Liver (tissue), 10 donors: ENCODE measurements at places on chromosomes 13 and 19.

DNA sequence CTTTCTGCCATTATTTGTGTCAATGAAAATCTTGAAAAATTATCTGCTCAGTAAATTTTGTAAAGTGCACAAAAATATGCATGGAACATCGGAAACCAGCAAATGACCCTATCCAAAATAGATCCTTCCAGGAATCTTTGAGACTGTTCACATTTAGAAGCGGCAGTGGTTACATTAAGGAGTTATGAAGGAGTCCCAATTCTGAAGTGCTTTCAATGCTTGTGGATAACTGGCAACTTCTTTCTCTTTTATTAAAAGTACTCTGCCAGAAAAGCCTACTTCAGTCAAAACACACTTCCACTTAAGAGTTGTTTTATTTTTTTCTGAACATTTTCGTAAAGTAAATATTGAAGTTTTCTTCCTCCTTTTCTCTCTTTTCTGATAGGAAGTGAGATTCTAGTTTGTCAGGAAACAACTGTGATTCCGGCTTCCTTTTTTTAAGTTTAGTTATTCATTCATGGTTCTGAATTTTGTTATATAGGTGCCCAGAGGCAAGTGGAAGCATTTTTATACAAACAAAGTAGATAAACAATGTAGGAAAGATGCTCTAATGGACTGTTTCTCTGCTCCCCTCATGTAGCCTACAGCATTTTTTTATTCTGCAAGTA is 83.5 kb downstream of the PCDH9 start:
- DNase-seq, result no peak

DNA sequence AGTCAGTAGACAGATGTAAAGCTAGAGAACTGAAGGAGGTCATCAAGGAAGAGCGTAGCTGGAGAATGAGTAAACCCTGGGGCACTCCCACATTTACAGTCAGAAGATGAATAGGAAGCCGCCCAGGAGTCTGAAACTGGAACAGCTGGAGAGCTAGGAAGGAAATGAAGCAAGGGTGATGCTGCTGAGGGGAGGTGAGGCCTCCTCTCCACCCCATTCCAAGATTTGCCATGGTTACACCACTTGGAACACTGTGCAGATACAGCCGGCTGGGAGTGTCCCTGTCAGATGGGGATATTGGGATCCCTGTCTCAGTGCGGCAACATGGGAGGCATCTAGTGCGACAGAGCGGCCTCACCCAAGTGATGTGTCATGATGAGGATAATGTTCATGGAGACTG is 51.8 kb upstream of the GPI start:
- no peak for DNase-seq

- peak; percentile 73 for DNase-seq
Observed at GRCh38 chr19:38831142-38831605, 420 bp downstream of the ECH1 start.

DNA sequence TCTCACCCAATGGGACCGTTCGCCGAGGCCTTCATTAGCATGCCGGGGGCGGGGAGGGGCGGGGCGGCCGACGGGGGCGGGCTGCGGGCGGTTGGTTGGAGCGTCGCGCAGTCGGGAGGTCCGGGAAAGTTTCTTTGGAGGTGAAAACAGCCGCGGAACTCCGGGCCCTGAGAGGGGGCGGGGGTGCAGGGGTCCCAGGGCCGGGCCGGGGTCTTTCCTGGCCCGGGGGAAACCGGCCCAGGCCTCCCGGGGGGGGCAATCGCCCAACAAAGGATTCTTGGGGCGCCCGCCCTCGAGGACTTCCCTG is at the start of gene HMG20B:
Gene HMG20B, plus strand, starts transcription at position 90 of the 307 bp plus-strand sequence. CDS start 366 bp downstream, outside the sequence.
- no peak for DNase-seq

- no peak for DNase-seq
Observed at GRCh38 chr19:38898788-38899446, 501 bp downstream of the SIRT2 start.

GRCh38 chr13:71291842-71292146 is 575.2 kb downstream of the DACH1 start:
- no peak for DNase-seq

DNA sequence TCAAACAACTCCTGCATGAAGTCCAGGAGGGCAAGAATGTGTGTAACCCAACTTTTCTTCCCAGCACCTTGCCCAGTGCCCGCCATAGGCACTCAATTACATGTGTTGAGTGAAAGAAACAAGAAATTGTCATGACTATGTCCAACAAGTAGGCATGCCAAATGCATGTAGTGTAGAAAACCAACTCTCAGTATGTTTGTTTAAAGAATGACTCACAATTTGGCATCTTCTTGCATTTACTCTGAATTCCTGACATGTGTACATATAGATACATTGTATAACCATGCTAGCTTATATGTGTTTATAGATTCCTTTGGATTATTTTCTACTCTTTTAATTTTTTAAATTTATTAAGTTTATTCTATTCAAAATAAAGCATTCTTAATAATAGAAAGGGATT is 305.0 kb downstream of the EFNB2 start:
- DNase-seq, result no peak
